ENCODE measurements at places on chromosomes 5 and 9. TPM values are rescaled to one million over a fixed set of nuclear protein-coding genes. Genes with fewer than 3 reads are reported as not detected.
A peak's percentile ranks its signal among the peaks of the same experiment; 100 is the strongest.

GRCh38 chr5:119452060-119452372 is 281 bp upstream of the HSD17B4 start:
- peaks cover 12% of the 10 kb centered on the region for H3K36me3 ChIP-seq
- H3K27me3 ChIP-seq, result no peaks in the 10 kb centered on the region
- no peak for ATAC-seq
- H3K27ac ChIP-seq, result peak overlapping the region; percentile 83
- H3K4me3 ChIP-seq, result peak overlapping the region; percentile 86

DNA sequence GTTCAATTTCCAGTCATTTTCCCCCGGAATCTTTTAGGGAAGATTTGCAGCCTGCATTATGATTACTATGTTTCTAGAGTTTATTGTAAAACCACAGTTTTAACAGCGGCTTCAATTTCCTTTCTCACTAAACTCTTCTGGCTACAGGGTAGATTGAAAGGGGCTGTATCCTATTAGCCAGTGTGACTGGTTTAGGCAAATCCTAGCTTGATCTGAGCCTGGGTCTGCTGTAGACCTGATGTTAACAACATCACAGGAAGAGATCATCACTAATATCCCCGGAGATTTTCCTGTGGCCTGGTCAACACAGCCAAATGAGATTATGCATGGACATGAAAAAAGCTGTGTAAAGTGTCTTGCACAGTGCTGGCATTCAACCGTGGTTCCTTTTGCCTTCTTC is 33.4 kb downstream of the STOM start:
- H3K4me1 ChIP-seq, result no peaks in the 10 kb centered on the region
- H3K36me3 ChIP-seq, result peaks cover 33% of the 10 kb centered on the region
- no peaks in the 10 kb centered on the region for H3K27me3 ChIP-seq
- H3K4me3 ChIP-seq, result no peak overlapping the region
- no peak overlapping the region for H3K27ac ChIP-seq
- no peak for ATAC-seq

Gene KCNV2
- total RNA-seq, result not detected

DNA sequence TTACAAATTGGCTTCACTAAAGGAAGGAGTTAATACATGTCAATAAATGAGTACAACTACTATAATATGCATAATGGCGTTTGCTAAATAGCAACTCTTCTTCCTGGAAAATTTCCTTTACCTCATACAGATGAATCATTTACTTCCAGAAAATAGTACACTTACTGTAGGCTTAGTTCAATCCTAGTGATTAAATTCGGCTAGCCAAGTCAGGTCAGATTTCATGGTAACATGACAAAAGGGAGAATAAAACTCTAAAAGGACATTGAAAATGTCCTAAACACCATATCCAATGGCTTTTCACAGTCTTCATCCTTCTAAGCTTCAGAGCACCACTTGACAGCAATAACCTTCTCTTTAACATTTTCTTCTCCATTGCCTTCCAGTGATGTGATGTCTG is 42.1 kb upstream of the ZFAND5 start:
- no peak overlapping the region for H3K27ac ChIP-seq
- no peak for ATAC-seq
- H3K36me3 ChIP-seq, result no peaks in the 10 kb centered on the region
- no peaks in the 10 kb centered on the region for H3K4me1 ChIP-seq

Gene MOB3B
- 0.17 TPM for total RNA-seq

DNA sequence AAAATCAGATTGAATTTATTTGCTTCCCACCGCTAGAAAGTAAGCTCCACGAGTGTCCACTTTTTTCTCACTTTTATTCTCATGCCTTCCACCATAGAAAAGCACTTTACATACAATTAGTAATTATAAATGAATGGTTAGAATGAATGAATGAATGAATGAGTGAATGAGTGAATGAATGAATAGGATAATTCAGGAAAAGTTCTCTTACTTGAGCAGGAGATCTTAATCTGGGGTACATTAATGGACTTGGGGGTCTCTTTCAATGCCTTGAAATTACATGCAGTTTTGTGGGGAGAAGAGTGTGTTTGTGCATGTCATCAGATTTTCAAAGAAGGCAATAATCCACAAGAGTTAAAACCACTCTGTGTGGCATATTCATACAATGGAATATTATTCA is 229.9 kb upstream of the NR4A3 start:
- no peak for ATAC-seq
- H3K27me3 ChIP-seq, result peaks cover 24% of the 10 kb centered on the region
- H3K4me1 ChIP-seq, result no peaks in the 10 kb centered on the region
- no peaks in the 10 kb centered on the region for H3K36me3 ChIP-seq
- no peak overlapping the region for H3K27ac ChIP-seq
- H3K4me3 ChIP-seq, result no peak overlapping the region

Gene TNFSF8
- 17.2 TPM for total RNA-seq

Gene TRIP13
- 18.3 TPM for total RNA-seq

- no peak overlapping the region for H3K27ac ChIP-seq
- no peaks in the 10 kb centered on the region for H3K36me3 ChIP-seq
- peaks cover 5% of the 10 kb centered on the region for H3K27me3 ChIP-seq
- H3K4me1 ChIP-seq, result no peaks in the 10 kb centered on the region
- ATAC-seq, result no peak
Observed at GRCh38 chr9:107046692-107047091, 183.7 kb downstream of the ZNF462 start.

- peaks cover 14% of the 10 kb centered on the region for H3K4me1 ChIP-seq
- H3K27me3 ChIP-seq, result no peaks in the 10 kb centered on the region
- no peak overlapping the region for H3K27ac ChIP-seq
- H3K4me3 ChIP-seq, result no peak overlapping the region
- ATAC-seq, result no peak
- no peaks in the 10 kb centered on the region for H3K36me3 ChIP-seq
Observed at GRCh38 chr5:52767766-52768480, 19.8 kb upstream of the ITGA1 start.

Gene AFAP1L1
- total RNA-seq, result 0.16 TPM

Gene C9orf153
- total RNA-seq, result 0.26 TPM

DNA sequence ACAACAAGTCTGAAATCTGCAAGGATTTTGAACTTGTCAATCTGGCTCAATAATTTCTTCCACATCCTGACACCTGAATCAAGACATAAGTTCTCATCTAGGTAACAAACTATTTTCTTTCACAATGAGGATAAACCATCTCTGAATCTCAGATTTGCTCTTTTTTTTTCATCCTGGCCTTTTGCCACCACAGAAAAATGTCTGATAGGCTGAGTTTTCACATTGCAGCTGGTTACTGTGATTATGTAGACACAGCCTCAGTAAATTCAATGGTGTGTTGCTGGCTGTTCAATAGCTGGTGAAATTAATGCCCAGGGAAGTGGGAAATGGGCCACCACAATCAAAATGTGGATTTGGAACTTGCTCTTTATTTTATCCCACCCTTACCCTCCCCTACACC is 2.8 kb upstream of the ADRA1B start:
- no peaks in the 10 kb centered on the region for H3K36me3 ChIP-seq
- ATAC-seq, result no peak
- peaks cover 60% of the 10 kb centered on the region for H3K27me3 ChIP-seq
- no peak overlapping the region for H3K4me3 ChIP-seq
- peaks cover 5% of the 10 kb centered on the region for H3K4me1 ChIP-seq

Gene MACIR
- total RNA-seq, result 9.7 TPM

Gene PCDHGA12
- total RNA-seq, result not detected

GRCh38 chr5:51382521-51383130 is 622 bp upstream of the ISL1 start:
- no peaks in the 10 kb centered on the region for H3K4me1 ChIP-seq
- peaks cover 86% of the 10 kb centered on the region for H3K27me3 ChIP-seq
- no peak for ATAC-seq
- H3K27ac ChIP-seq, result no peak overlapping the region
- no peaks in the 10 kb centered on the region for H3K36me3 ChIP-seq
- no peak overlapping the region for H3K4me3 ChIP-seq

Gene PCSK1
- not detected for total RNA-seq

Gene PCDHGA5
- 0.11 TPM for total RNA-seq

DNA sequence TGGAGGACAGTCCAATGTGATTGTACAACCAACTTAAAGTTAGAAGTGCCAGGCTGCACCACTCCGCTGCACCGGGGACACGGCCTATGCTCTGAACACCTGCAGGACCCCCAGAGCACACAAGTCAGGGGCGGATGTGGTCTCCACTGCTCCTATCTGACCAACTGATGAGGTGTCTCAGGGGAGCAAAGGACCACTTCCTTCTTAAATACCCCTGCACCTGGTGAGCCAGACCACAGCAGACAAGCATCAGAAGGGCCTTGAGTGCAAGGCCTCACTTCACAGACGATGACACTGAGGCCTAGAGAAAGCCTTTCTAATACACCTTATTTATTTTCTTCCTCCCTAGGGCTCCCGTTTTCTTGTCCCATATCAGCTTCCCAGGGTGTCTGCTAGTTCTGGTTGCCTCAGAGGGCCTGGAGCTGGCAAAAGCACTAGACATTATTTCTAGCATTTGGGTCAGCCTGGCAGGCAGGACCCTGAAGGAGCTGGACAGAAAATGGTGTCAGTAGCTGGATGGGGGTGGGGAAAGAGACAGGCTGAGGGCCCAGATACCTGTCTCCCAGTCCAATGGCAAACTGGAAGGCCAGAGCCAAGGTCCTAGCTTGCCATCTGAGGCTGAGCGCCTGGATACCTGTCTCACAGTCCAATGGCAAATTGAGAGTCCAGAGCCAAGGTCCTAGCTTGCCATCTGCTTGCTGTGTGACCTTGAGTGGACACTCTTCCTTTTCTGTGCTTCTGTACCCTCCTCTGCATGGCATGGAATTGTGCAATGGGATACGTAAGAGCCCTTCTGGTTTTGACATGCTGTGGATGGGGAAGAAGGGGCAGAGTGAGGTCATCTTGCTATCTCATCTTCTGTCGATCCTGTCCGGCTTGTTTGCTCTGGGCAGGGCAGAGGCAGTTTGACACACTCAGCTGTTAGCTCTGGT is 9.0 kb downstream of the CCDC69 start:
- H3K4me3 ChIP-seq, result peak overlapping the region; percentile 91
- peaks cover 72% of the 10 kb centered on the region for H3K36me3 ChIP-seq
- ATAC-seq, result no peak

DNA sequence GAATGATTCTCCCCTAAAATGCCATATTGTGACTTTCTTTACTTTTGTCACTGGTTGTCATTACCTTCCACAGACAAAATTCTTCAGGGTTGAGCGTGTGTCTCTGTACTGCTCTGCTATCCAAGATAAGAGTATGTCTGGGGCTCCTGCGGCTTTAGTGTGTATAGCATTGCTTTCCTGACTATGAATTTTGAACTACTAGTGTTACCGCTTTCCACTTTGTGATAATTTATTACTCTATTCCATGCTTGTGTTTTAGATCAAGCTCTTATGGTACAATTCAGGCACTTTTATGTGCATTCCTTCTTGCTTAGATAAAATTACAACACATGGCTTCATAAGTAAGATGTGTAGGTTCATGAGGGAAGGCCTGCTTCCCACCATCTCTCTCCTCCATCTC is 51.5 kb upstream of the MEF2C start:
- H3K27ac ChIP-seq, result no peak overlapping the region
- no peaks in the 10 kb centered on the region for H3K4me1 ChIP-seq
- H3K27me3 ChIP-seq, result peaks cover 4% of the 10 kb centered on the region

DNA sequence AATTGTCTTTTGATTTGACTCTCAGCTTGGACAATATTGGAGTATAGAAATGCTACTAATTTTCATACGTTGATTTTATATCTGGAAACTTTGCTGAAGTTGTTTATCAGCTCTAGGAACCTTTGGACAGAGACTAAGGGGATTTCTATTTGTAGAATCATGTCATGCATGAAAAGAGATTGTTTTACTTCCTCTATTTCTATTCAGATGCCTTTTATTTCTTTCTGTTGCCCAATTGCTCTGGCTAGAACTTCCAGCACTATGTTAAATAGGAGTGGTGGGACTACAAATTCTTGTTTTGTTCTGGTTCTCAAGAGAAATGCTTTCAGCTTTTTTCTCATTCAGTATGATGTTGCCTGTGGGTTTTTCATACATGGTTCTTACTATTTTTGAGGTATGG is 112.8 kb upstream of the CDH12 start:
- H3K4me3 ChIP-seq, result no peak overlapping the region
- H3K27me3 ChIP-seq, result no peaks in the 10 kb centered on the region
- H3K36me3 ChIP-seq, result no peaks in the 10 kb centered on the region
- no peaks in the 10 kb centered on the region for H3K4me1 ChIP-seq
- no peak for ATAC-seq
- no peak overlapping the region for H3K27ac ChIP-seq

Gene SLC45A2
- total RNA-seq, result not detected

- H3K27ac ChIP-seq, result no peak overlapping the region
- peaks cover 5% of the 10 kb centered on the region for H3K27me3 ChIP-seq
- no peaks in the 10 kb centered on the region for H3K36me3 ChIP-seq
Observed at GRCh38 chr5:53777864-53778618, 217.6 kb downstream of the NDUFS4 start.

GRCh38 chr5:172795318-172795977 is 24.5 kb upstream of the DUSP1 start:
- no peak for ATAC-seq
- H3K4me1 ChIP-seq, result peaks cover 16% of the 10 kb centered on the region
- no peaks in the 10 kb centered on the region for H3K36me3 ChIP-seq
- H3K27ac ChIP-seq, result no peak overlapping the region
- no peaks in the 10 kb centered on the region for H3K27me3 ChIP-seq
- no peak overlapping the region for H3K4me3 ChIP-seq

GRCh38 chr9:120567081-120567480 is 12.9 kb downstream of the CDK5RAP2 start:
- H3K36me3 ChIP-seq, result peaks cover 99% of the 10 kb centered on the region
- H3K27me3 ChIP-seq, result no peaks in the 10 kb centered on the region
- H3K27ac ChIP-seq, result no peak overlapping the region

- H3K27me3 ChIP-seq, result peaks cover 51% of the 10 kb centered on the region
- H3K36me3 ChIP-seq, result no peaks in the 10 kb centered on the region
- H3K4me1 ChIP-seq, result no peaks in the 10 kb centered on the region
- no peak overlapping the region for H3K27ac ChIP-seq
- no peak overlapping the region for H3K4me3 ChIP-seq
- peak; percentile 60 for ATAC-seq
Observed at GRCh38 chr5:79109527-79110492, 1.8 kb upstream of the BHMT start.

Measured in activated T-helper 17 cell treated with anti-CD3 and anti-CD28 coated beads, Interleukin-2, amount 50 U/mL, for 72 hours (primary cell).